ENCODE measurements at places on chromosomes 12 and 14.

GRCh38 chr14:51867741-51868140 is 7.3 kb downstream of the GNG2 start:
- no peak for DNase-seq

DNA sequence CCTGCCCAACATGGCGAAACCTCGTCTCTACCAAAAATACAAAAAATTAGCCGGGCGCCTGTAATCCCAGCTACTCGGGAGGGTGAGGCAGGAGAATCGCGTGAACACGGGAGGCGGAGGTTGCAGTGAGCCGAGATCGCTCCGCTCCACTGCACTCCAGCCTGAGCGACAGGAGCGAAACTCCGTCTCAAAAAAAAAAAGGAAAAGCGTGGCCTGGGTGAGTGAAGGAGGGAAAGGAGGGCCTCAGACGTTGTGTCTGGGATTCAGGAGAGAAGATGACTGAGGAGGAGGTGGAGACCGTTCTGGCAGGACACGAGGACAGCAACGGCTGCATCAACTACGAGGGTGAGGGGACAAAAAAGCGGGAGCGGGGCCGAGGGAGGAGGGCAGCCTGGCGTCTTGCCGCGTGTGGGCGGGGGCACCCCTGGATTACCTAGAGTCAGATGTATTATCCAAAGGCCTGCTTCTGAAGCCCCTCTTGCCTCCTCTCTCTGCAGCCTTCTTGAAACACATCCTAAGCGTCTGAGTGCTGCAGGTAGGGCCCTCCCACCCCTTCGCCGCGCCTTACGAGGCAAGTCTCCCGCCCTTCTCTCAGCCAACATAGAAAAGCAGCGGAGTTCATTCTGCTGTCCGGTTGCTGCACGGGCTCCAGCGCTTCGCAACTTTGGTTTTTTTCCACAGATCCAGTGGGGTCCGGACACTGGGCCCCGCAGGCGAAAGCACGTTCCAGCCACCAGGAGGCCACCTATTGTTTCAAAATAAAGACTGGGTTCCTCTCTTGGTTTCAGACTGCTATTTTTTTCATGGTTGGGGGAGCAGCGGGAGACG is 744 bp upstream of the MYL6 start:
- no peak for DNase-seq

DNA sequence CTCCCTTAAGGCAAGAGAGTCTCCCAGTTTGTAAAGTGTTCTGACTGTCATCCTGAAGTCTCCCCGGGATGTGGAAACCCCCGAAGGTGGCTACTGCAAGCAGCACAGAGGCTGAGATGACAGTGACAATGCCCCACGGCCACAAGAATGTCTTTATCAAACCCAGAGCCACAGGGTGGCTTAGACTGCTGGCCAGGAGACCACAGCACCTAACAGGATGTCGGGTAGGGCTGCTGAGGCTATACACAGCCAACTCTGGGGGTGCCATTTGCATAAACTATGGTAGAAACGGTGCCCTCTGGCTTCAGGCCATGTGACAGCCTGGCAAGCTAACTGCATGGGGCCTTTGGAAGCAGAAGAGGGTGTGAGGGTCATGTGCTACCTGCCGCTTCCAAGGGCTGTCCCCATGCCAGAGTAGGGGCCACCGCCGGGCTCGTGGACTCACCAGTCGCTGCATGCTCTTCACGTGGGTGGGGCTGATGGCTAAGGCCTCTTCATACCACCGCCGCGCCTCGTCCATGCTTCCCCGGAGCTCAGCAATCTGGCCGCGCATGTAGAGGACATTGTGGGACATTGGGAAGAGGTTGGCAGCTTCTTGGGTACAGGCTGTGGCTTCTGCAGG is 180.9 kb downstream of the CALM1 start:
- no peak for DNase-seq

- DNase-seq: no peak
Observed at GRCh38 chr12:93116632-93117031, 187.5 kb upstream of the EEA1 start.

DNA sequence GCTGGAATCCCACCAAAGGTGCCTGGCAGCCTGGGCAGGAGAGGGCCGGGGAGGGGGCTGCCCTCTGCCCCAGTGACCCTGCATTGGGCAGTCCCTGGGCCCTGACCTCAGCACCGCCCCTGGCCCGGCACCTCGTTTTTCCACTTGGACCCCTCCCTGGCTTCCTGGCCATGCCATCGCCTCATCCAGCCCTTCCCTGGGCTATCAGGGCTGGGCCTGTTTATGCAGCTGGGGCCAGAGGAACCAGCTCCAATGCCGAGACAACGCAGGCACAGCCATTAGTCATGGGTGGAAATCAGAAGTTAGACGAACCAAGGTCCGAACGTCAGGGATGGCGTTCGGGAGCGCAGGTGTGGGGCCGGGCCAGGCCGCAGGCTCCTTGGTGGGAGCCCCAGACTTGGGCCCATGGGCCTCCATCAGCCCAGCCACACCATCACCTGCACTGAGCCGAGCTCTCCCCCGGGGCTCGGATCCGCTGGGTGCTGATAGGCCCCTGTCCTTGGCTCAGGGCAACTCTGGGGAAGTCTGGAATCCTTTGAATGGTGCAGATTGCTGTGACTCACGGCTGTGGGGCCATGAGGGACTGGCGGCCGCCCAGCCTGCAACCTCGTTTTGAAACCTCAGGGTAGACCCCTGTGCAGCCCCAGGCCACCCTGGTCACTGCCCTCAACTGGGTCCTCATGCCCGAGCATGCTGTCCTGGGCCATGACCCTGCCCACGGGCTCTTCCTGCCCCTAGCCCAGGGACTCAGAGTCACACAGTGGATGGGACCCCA is 169.4 kb downstream of the KIF26A start:
- no peak for DNase-seq

DNA sequence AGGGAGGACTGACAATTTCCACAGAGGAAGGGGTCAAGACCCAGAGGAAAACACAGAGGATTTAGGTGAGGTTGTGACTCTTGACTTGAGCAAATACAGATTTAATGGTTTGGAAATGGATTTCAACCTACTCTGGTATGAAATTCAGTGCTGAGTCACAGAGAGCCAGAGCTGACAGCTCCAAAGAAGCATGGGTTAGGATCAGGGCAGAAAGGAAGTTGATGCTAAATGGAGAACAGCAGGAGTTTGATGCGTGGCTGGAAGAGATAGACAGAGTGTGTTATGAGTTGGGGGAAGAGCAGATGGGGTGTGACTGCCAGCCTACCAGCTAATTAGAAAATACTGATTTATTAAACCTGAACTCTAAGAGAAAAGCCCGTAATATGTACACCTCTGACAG is 272.6 kb downstream of the FOXG1 start:
- no peak for DNase-seq

- DNase-seq: no peak
Observed at GRCh38 chr14:105137481-105138020, 31.0 kb downstream of the JAG2 start.

GRCh38 chr12:25051656-25052195 is 102.8 kb upstream of the BCAT1 start:
- DNase-seq: no peak

- DNase-seq: no peak
Observed at GRCh38 chr14:86299994-86300393, 770.0 kb downstream of the FLRT2 start.

DNA sequence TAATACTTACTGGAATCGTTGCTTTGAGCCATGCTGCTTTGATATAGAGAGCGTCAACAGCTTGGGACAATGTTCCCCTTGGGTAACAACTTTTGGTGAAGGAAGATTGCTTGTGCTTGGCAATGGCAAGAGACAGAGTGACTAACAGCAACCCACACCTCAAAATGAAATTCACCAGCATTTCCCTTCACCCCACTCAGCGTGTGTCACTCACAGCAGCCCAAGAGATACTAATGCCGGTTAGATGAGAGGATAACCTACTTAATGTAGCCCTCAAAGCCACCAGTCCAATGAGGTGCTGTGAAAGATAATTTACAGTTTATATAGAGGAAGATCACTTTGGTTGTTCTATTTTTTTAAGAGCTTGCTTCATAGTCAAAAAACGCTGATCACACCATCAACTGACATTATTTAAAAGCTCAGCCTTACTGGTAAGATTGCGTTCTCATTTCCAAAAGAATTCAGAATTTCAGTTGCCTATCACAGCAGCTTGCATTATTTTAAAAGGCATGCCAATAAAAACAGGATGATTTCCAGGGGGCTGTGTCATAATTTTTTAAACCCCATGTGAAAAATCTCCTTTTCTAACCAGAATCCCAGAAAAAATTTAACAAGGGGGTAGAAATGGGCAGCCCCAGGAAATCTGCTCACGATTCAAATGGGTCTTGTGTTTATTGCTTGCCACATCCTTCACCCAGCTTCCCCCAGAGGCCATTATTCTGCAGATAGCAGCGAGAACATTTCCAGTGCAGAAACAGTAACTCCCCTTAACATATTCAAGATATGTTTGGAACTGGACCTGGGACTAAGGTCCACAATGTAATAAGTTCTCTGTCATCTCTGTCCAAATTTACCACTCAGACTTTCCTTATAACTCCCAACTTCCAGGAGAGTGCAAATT is at the start of gene IL26:
Gene IL26, minus strand, starts transcription at position 235 of the 901 bp plus-strand sequence. Its CDS starts 54 bp downstream, at position 181.
- no peak for DNase-seq

DNA sequence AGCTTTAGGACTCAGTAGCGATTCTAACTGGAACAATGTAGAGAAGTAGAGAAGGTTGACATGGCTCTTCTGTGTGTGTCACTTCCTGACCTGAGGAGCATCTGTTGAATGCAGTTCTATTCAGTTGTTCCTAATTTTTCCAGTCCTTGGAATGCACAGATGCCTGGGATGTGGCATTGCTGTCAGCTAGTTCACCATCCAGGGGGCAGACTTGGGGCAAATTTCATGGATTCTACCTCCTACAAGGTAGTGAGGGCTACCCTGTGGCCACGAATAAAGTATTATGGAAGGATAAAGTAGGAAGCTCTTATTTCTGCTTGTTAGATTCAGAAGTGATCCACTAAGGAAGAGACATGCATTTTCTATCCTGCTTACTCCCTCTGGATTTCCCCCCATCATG is 74.4 kb upstream of the GPATCH2L start:
- DNase-seq: no peak

- no peak for DNase-seq
Observed at GRCh38 chr12:45214749-45215418, 1.0 kb upstream of the ANO6 start.
